ENCODE measurements at places on chromosomes 2 and 18.

DNA sequence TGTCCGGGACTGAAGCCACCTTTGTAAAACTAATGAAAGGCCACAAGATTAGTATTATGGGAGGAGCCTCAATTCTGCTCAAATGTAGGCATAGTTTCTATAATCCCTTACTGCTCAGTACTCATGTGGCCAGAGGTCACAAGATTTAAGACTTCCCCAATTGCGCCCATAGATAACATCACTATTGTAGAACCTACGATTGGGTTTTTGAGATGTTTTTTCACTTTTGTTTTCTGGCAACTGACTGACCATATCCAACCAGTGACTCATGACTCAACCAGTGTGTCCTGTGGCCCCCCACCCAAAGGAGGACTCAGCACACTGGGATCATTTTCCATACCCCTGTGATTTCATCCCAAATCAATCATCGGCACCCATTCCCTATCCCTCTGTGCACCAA lies 15.2 kb upstream of the TSPYL6 start:
- no peak for DNase-seq

DNA sequence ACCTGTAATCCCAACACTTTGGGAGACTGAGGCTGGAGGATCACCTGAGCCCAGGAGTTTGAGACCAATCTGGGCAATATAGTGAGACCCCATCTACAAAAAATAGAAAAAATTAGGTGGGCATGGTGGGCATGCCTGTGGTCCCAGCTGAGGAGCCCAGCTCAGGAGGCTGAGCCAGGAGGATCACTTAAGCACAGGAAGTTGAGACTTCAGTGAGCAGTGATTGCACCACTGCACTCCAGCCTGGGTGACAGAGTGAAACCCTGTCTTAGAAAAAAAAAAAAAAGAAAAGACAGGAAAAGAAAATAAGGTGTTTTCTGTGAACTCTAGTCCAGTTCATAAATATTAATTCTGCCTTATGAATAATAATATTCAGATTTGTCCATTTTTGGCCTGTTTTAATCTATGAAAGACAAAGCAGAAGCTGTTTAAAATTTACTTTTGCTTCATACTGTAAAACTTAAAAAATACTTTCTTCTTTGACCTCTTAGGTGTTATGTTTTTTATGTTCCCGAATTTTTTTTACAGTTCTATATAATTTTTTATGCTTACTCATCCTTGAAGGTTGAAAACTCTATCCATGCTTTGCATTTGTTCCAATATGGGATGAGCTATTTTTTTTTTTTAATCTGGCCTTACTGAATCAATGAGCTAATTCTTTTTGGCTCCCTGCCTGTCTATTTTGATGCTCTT lies 8.4 kb upstream of the ANXA4 start:
- DNase-seq: no peak

DNA sequence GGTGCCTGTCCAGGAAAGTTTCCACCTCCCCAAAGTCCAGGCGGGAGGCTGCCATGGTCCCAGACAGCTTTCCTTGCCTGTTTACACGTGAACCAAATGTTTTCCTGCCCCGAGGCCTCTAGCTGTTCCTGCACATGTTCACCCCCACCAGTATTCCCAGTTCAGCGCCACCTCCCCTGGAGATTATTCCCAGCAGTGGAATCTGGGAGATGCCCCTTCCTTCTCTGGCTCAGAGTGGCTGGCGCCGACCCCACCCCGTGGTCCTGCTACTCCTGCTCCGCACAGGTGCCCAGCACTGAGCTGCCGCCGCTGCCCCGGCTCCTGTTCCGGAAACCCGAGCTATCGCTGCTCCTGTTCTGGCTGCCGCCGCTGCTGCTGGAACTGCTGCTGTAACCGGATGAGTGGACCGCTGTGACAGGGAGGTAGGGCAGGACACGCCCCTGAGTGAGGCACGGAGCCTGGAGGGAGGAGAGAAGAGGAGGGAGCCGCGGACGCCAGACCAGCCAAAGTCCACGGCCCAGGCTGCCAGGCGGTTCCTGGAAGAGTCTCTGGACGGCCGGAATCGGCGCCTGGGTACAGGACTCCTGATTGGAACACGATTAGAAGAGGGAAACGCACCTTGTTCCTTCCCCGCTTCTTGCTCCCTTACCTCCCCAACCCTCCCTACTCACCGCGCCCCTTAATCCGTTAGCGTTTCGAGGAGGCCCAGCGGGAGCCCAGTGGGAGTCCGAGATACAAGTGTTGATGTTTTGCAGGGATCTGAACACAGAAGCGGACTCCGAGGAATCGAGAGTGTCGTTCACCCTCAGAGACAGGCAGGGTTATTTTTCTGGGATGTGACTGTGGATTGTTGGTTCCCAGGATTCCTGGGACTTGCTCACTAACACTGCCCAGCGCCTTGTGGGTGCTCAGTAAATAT lies at the start of gene PDE11A:
Gene PDE11A (minus strand): TSS at position 395 of the 919 bp plus-strand sequence. CDS start 340 bp downstream, at position 55.
- peak; percentile 24 for DNase-seq

- no peak for DNase-seq
Observed at GRCh38 chr2:25194576-25195122, 26.3 kb upstream of the POMC start.

DNA sequence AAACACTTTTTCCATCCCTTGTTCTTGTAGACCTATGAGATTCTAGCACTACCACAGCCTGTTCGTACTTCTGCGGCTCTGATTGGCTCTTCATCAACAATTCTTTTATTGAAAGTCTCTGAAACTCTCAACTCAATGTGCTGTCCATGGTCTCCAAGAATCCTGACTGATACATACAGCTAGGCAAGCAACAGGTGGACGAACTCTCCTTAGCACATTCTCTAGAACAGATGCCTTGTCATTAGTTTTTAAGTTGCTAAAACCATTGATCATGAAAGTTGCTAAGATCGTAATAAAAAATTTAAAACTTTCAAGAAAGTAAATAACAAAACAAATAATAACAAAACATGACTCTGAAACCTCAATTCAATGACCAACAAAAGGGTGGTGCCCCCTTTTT lies 210.5 kb downstream of the EPHA4 start:
- no peak for DNase-seq

GRCh38 chr2:85601771-85602475 lies 575 bp downstream of the TMEM150A start:
- no peak for DNase-seq

- DNase-seq: no peak
Observed at GRCh38 chr2:161947406-161947805, 126.6 kb downstream of the DPP4 start.

DNA sequence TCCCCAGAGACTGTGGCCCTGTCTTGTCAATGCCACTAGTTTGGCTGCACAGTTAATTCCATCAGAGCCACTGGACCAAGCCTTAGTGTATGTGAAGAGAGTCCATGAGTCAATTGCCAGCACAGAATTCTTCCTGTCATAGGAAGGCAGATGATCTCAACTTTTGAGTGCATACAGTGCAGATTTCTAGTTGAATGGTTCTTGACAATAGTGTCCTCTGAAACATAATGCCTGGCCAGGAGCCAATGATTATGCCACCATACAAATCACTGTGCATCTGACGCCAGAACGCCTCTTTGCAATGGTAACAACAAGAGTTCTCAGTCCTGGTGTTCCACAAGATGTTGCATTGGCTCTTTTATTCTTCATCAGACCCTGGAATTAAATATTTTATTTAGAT lies 7.1 kb downstream of the NEUROD1 start:
- no peak for DNase-seq

GRCh38 chr2:10495988-10496313 lies 47.8 kb upstream of the ODC1 start:
- no peak for DNase-seq

DNA sequence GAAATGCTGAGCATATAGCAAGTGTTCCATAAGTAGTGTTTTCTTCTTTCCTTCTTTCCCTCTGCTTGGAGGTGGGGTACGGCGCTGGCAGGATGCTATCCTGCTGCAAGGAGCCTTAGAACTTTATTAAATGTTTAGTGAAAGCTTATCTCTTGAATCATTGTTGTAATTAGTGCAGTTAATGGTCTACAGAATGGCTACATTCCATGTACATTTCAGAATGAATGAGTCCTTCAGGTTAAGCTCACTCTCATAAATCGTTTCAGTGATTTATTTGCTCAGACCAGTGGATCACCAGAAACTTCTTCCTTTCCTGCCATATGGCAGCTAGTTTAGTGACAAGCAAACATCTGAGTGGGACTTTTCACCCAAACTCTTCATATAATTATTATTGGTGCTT lies 3.3 kb upstream of the YWHAQ start:
- DNase-seq: no peak

- DNase-seq: peak; percentile 54
Observed at GRCh38 chr2:109173311-109174171, 44.5 kb downstream of the SH3RF3 start.

DNA sequence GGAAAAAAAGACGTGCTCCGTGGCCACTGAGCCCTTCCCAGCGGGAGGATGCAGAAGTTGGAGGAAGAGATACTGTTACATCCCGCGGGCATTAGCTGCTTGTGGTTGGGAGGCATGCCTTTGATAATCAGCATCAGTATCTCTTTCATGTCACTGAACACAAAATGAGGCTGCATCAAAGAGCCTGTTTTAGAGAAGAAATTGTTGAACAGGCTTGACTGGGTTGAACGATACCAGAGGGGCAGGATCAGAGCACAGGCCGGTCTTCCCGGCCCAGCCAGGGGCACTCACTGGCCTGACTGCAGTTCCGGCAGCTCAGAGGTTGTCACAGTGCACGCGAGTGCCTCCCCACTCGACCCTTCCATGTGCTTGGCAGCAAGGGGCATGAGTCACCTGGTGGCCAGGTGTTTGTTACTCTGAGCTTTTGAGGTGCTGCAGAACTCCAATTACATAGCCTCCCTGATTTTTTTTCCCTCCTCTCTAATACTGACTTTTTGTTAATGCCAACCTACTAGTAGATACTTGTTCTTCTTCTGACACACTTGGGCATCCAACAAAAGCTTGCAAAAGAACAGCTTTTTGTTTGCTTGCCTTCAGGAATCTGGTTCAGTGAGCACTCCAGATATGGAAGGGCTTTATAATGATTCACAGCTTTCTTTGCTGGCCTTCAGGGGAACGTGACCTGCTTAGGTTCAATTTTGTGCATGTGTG lies 121.6 kb downstream of the VAPA start:
- DNase-seq: no peak

- no peak for DNase-seq
Observed at GRCh38 chr2:68717305-68717661, 17.3 kb upstream of the ARHGAP25 start.

GRCh38 chr2:223264541-223265193 lies 212.7 kb downstream of the KCNE4 start:
- no peak for DNase-seq

DNA sequence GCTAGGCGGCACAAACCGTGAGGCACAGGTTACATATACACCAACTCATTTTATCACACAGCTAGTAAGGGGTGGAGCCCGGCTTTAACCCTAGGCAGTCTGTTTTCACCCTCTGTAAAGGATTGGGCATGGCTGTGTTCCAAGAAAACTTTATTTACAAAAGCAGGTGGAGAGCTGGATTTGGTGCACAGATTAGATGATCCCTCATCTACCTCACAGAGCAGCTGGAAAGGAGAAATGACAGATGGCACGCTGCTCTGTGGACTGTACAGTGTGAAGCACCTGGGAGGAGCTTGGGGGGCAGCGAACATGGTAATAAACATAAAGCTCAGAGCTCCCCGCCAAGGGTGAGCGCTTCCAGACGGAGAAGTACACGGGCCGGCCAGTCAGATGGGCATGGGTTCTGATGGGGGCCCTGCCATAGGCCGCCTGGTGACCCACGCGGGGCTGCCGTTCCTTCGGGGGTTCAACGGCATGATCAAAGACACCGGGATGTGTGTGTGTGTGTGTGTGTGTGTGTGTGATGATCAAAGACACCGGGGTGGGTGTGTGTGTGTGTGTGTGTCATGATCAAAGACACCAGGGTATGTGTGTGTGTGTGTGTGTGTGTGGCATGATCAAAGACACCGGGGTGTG lies 862 bp upstream of the TMEM177 start:
- no peak for DNase-seq

- DNase-seq: no peak
Observed at GRCh38 chr2:407630-408029, 119.7 kb upstream of the ALKAL2 start.

DNA sequence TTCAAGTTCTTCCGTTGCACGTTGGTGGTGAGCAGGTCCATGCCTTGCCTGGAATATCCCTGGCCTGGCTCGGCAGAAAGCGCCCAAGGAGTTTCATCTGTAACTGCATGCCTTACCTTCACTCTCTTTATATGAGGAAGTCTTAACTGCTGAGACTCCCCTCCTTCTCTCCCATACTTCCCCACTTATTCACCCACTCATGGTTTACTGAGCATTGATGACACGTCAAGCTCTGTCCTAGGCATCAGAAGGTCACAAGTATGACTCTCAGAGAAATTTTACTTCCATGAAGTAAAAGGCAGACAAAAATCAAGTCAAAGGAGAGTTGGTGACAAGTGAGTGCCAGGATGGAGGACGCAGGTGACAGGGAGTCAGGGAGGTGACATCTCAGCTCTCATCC lies 68.2 kb downstream of the TBC1D8 start:
- no peak for DNase-seq

GRCh38 chr2:157184161-157184895 lies 73.2 kb upstream of the GALNT5 start:
- no peak for DNase-seq

GRCh38 chr2:42971947-42972736 lies 179.8 kb upstream of the HAAO start:
- DNase-seq: no peak

DNA sequence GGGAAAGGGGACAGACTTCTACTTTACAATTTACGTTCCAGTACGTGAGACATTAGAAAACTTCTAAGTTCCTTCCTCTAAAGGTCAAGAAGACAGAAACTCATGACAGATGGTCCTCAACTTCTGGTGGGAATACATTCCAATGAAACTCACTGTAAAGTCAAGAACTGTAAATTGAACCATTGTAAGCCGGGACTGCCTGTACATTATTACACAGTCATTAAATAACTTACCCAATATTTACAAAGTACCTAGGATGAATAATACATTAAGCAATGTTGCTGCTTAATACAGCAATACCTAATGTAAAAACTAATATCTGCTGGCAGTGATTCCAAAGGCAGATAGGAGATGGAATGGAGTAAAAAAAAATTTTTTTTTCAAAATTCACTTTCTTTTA lies 51.9 kb downstream of the CDH2 start:
- DNase-seq: no peak

- DNase-seq: no peak
Observed at GRCh38 chr2:200099256-200099655, 143.9 kb downstream of the MAIP1 start.

DNA sequence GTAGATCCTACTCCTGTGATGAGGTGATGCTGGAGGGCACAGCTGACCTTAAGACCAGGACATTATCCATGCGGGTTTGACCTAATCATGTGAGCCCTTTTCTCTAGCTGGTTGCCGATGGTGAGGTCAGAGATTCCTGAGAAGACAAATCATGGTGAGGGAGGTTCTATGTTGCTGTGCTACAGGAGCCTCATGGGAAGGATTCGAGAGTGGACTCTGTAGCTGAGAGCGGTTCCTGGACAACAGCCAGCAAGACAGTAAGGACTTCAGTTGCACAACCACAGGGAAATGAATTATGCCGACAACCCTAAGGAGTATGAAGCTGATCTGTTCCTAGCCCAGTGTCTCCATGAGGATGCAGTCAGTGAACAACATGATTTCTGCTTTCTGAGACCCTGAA lies 80.4 kb downstream of the EPB41L3 start:
- DNase-seq: peak; percentile 87

GRCh38 chr2:241818229-241818942 lies 9.4 kb downstream of the NEU4 start:
- DNase-seq: no peak
